ENCODE measurements at places on chromosomes 3 and 15. TPM values are rescaled to one million over a fixed set of nuclear protein-coding genes. Genes with fewer than 3 reads are reported as not detected.

The PRR20G gene
- total RNA-seq: not detected

The OIP5 gene
- total RNA-seq: 15.5 TPM

The TIMP4 gene
- not detected for total RNA-seq

The GRK7 gene
- 0.07 TPM for total RNA-seq

The ATP8B4 gene
- total RNA-seq: 0.56 TPM

The LSAMP gene
- total RNA-seq: 0.14 TPM

The GOLGA8R gene
- 0.60 TPM for total RNA-seq

The PAK6 gene
- total RNA-seq: 39.2 TPM

The WDR93 gene
- total RNA-seq: not detected

The ATP13A5 gene
- 0.49 TPM for total RNA-seq

The SYNPR gene
- total RNA-seq: not detected

The GNAT1 gene
- total RNA-seq: 0.35 TPM

The SAMD7 gene
- not detected for total RNA-seq

The SMARCC1 gene
- total RNA-seq: 38.0 TPM

The MST1R gene
- 19.9 TPM for total RNA-seq

The ABHD17C gene
- total RNA-seq: 20.8 TPM

The GATM gene
- 1.2 TPM for total RNA-seq

The RETNLB gene
- not detected for total RNA-seq

The RTP4 gene
- 0.07 TPM for total RNA-seq

All from airway epithelial cell (primary cell).